ENCODE measurements at places on chromosomes 16 and 17.
A peak's percentile ranks its signal among the peaks of the same experiment; 100 is the strongest.

- DNase-seq: no peak
Measured at GRCh38 chr17:78180083-78180482, 6.8 kb downstream of the TK1 start.

GRCh38 chr16:65698791-65699321, 577.0 kb upstream of the CDH11 start:
- no peak for DNase-seq

- no peak for DNase-seq
Measured at GRCh38 chr16:57708168-57708567, 13.6 kb downstream of the DRC7 start.

DNA sequence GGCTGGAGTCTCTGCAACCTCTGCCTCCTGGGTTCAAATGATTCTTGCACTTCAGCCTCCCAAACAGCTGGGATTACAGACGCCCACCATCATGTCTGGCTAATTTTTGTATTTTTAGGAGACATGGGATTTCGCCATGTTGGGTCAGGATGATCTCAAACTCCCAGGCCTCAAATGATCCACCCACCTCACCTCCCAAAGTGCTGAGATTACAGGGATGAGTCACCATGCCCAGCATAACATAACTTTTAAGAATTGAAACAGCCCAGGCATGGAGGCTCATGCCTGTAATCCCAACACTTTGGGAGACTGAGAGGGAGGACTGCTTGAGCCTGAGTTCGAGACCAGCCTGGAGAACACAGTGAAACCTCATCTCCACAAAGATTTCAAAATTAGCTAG, 2.5 kb downstream of the RSL1D1 start:
- DNase-seq: no peak

DNA sequence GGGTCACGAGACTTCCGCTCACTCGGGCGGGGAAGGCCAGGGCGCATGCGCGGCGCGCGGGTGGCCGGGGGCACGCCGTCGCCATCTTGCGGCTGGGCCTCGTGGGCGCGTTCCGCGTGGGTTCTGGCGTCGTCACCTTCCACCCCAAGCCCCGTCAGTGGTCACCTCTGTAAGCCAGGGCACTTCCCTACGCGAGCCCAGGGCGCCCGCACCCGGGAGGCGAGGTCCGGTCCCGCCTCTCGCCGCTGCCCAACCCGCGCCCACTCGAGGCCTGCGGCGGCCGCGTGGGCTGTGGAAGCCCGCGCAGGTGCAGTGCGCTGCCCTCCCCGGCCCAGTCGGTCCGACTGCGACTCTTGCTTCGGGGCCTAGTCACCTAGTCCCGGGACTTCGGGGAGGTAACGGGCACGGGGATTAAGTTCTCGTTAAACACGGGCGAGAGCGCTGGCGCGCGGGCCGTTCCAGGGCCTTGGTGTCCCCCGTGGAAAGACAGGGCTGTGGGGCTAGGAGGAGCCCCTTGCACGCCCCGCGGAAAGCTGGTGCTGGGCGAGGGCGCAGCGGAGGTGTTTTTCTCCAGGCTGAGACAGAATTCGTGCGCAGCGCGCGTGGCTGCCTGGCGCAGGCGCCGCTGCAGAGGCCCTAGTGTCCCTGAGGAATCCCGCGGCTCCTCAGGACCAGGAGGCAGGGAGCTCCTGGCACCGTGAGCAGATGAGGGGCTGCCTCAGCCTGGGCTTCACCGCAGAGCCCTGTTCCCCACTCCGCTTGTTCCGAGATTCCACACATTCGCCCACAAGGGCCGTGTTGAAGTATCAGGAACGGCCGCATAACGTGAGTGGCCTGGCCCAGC, 472 bp upstream of the ARHGDIA start:
- DNase-seq: peak; percentile 95

Measured in hematopoietic multipotent progenitor cell treated with erythropoietin and hydrocortisone succinate and interleukin-3 and kit ligand, for 15 days (in vitro differentiated cells).